ENCODE measurements at places on chromosomes 13 and 19.

- H3K4me3 ChIP-seq, result no peak overlapping the region
- H3K27ac ChIP-seq, result peak overlapping the region; percentile 9
- no peak for ATAC-seq
- peaks cover 19% of the 10 kb centered on the region for H3K4me1 ChIP-seq
- no peaks in the 10 kb centered on the region for H3K27me3 ChIP-seq
Measured at GRCh38 chr19:50008532-50008931, 16.6 kb downstream of the VRK3 start.

DNA sequence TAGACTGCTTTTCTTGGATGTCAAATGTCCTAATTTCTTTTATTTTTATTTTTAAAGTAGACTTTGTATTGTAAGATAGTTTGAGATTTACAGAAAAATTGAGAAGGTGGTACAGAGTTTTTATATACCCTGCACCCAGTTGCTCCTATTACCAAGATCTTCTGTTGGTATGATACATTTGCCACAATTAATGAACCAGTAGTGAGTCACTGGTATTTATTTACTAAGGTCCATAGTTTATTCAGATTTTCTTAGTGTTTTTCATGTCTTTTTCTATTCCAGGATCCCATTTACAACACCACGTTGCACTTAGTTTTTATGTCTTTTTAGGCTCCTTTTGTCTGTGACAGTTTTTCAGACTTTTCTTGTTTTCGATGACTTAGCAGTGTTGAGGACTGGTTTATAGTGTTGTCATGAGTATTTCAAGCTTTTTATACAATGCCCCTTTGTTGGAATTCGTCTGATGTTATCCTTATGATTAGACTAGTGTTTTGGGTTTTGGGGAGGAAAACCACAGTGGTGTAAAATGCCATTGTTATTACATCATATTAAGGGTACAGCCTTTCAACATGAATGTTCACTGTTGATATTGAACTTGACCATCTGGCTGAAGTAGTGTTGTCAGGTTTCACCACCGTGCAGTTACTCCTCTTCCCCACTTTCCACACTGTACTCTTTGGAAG, 35.9 kb downstream of the COG3 start:
- H3K27me3 ChIP-seq, result no peaks in the 10 kb centered on the region
- ATAC-seq, result no peak
- H3K27ac ChIP-seq, result peak overlapping the region; percentile 41
- peaks cover 88% of the 10 kb centered on the region for H3K36me3 ChIP-seq

GRCh38 chr13:90246687-90247345, 1100.7 kb upstream of the MIR17HG start:
- no peak overlapping the region for H3K4me3 ChIP-seq
- no peak for ATAC-seq
- no peaks in the 10 kb centered on the region for H3K4me1 ChIP-seq
- no peak overlapping the region for H3K27ac ChIP-seq

- H3K4me3 ChIP-seq, result no peak overlapping the region
- peaks cover 84% of the 10 kb centered on the region for H3K36me3 ChIP-seq
- H3K4me1 ChIP-seq, result peaks cover 36% of the 10 kb centered on the region
- no peak overlapping the region for H3K27ac ChIP-seq
- ATAC-seq, result no peak
- no peaks in the 10 kb centered on the region for H3K27me3 ChIP-seq
Measured at GRCh38 chr13:49502954-49503353, 7.2 kb downstream of the PHF11 start.

GRCh38 chr13:111513766-111514609, 193.5 kb downstream of the TEX29 start:
- H3K36me3 ChIP-seq, result no peaks in the 10 kb centered on the region
- no peaks in the 10 kb centered on the region for H3K4me1 ChIP-seq
- no peak overlapping the region for H3K27ac ChIP-seq
- ATAC-seq, result no peak
- H3K27me3 ChIP-seq, result peaks cover 8% of the 10 kb centered on the region

- H3K27ac ChIP-seq, result peak overlapping the region; percentile 91
- H3K4me1 ChIP-seq, result peaks cover 20% of the 10 kb centered on the region
- H3K36me3 ChIP-seq, result peaks cover 23% of the 10 kb centered on the region
- H3K4me3 ChIP-seq, result peak overlapping the region; percentile 84
- no peaks in the 10 kb centered on the region for H3K27me3 ChIP-seq
Measured at GRCh38 chr13:33678906-33679657, 138.9 kb upstream of the RFC3 start.

Measured in activated T-helper 17 cell treated with anti-CD3 and anti-CD28 coated beads, Interleukin-2, amount 50 U/mL, for 72 hours (primary cell).